ENCODE measurements at places on chromosomes 2 and 18.

GRCh38 chr18:22032392-22032961, 136.9 kb upstream of the GATA6 start:
- no peak for DNase-seq

DNA sequence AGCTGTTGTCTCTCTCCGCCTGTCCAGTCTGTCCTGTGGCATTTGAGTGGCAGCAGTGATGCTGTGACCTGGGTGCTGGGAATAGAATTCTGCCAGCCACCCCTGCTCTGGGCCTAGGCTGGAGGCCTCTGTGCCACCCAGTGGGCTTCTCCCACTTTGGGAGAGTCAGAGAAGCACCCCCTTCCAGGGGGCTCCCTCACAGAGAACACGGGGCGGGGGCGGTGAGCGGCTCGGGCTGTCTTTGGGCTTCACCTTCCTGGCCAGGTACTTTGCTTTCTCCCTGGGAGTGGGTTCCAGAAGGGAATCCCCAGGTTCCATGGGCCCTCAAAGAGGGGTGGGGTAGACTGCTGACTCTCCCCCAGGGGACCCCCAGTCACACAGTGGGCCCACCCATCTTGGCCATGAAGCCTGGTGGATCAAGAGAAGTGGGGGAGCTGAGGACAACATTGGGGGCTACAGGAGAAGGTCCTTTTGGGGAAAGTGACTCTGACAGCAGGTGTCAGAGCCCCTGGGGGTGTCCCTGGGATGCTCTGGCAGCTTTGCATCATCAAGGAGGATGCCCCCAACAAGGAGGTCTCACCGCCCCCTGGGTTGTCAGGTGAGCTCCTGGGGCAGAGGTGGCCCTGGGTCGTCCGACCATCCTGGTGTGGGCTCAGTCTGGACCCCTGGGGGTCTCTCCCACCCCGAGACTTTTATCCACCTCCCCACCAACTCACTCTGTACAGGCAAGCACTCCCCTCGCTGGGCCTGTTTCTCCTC, 18.8 kb upstream of the BOK start:
- DNase-seq, result no peak

DNA sequence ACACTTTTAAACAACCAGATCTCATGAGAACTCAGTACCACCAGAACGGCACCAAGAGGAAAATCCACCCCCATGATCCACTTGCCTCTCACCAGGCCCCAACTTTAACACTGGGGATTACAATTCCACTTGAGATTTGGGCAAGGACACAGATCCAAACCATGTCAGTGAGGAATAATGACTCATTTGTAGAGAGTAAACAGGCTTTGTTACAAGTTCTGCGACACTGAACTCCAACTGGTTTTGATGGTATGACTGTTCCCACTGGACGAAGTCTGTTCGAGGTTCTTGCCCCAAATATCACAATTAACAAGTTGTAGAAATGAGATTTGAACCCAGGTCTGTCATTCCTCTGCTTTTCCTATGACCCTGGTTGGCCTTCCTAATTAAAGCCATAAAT, 718.1 kb upstream of the ID2 start:
- DNase-seq, result no peak

DNA sequence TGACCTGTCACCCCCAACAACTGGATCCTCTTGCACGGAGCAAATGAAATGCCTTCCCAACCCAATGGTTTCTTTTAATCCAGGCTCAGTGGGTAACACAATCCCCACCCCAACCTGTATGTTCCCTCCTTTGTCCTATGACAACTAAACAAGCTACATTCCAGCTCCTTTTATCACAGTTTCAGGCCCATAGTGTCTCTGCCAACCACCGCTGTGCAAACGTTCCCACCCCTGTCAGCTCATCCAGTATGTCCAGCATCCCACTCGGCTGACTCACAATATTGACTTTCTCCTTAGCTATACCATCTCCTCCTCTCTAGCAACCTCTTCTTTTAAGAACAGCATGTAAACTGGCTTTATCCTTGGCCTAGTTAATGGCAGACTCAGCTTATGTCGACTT, 117.9 kb upstream of the PPP1CB start:
- DNase-seq, result peak; percentile 20

GRCh38 chr2:109370399-109371035, 241.5 kb downstream of the SH3RF3 start:
- no peak for DNase-seq

DNA sequence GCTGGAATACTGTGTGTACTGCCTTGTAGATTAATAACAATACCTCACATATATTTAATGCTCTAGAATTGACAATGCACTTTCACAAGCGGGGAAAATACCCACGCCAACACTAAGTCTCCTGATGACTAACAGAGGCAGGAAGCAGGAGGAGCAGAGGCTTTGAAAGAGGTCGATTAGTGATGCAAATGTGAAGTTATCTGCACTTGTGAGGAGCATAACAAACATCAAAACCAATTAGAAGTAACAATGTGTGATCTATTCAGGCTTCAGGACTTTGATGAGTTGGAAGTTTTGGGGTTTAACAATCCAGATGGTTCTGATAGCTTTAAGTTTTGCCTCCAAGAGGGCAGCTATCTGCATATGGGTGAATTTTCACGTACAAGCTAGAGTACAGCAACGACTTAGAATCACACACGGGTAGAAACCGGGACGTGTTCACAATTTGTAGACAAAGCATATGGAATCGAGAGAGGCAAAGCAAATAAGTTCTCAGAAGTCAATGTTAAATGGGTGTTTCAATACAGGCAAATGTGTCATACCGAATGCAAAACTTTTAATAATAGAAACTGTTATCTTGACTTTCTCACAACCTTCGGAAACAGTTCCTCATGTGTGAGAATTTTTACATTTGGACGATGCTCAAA, 114.5 kb downstream of the METTL8 start:
- no peak for DNase-seq

DNA sequence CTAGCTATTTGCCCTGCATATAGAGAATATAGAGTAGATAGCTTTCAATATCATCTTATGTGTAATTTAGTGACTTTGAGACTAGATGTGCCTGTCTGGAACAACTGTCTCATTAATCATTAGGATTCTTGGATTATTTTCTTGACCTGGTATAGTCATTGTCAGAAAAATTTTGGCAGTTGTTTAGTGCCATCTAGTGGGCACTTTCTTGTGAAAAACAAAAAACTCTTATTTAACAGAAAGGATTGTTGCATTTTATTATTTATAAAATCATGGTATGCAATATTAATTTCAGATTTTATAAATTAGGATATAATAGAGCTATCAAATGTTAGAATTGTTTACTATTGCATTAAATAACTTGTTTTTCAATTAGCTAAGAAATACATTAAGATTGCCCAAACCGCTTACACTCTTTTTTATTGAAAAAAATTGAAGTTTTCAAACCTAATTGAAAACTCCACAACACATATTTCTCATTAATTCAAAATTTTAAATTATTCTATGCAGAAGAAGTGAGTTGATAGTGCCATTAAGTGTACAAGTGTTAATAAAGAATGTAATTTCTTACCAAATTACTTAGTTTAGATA, 80.3 kb downstream of the DYNAP start:
- DNase-seq, result peak; percentile 32

Measured in NCI-H146 (cell line).